Inflammatory macrophage (primary cell): ENCODE measurements at places on chromosomes 1 and 21.

- DNase-seq, result no peak
Measured at GRCh38 chr1:245995474-245995873, 511.6 kb downstream of the SMYD3 start.

DNA sequence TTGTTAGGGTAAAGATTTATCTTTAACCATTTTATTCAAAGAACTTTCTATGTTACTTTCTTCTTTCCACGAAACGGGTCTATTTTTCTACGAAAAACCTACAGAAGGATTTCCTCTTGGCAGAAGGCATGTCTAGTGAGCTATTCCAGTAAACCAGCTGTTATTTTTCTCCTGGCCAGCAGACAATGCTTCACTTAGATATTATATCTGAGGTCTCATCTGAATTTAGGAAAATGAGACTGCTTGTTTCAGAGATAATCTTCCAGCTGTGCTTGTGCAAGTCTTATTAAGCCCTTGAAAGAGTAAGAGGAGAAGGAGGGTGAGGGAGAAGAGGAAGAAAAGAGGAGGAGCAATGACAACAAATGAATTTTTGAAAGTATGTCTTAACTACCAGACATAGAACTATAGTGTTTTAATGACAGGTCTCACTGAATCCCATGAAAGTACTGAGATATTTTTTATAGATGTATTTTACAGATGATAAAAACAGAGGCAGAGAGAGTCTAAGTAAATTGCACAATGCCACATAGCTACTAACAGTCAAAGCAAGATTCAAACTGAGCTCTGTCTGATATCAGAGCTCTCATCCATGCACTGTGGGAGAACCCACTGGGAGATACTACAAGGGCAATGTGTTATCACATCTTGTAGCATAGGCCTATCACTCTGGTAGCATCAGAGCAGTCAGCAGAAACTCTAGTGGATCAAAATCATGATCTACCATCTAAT is 54.6 kb upstream of the SAMSN1 start:
- no peak for DNase-seq

DNA sequence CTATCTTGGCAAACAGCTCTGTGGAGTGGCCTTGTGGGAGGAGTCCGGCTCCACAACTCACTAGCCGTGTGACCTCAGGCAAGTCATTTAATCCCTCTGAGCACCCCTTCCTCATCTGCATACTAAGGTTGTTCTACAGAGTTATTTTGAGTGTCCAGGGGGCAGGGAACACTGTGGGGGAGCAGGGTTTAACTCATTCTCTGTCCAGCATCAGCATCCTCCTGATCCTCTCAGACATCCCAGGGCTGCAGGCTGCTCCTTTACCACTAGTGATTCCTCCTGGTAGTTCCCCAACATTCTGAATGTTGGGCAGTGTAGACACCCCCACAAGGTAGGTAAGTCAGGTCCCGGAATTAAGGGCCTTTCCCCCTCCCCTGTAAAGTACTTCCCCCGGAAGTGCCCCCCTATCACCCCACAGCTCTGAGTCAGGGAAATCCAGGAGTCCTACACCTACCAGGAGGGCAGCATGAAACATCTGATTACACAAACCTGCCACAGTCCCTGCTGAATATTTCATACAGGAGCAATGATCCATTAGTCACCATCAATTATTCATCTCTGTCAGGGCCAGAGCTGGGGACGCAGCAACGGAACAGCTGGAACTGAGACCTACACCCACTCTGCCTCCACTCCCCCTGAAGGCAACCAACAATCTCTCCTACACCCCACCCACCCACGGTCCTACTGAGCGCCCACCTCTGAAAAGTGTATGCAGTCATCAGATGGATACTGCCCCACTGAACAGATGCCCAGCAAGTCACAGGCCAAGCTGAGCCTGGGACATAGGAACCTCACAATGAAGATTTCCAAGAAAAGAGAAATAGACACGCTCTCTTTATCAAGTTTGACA is 20.5 kb downstream of the SYT2 start:
- DNase-seq, result no peak

DNA sequence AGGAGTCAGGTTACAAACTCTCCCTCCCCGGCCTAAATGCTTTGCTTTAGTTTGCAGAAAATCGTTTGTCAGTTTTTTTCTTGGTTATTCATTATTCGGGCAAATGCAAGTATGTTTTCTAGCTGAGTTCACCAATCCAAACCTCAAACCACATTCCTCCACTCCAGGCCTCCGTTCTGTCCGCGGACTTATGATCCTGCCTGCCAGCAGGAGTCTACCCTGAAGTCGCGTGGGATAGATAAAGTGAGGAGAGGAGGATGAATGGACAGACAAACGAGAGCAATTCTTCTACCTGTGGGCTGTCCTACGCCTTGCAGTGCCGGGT is 1.3 kb downstream of the ADAMTS1 start:
- DNase-seq, result no peak

DNA sequence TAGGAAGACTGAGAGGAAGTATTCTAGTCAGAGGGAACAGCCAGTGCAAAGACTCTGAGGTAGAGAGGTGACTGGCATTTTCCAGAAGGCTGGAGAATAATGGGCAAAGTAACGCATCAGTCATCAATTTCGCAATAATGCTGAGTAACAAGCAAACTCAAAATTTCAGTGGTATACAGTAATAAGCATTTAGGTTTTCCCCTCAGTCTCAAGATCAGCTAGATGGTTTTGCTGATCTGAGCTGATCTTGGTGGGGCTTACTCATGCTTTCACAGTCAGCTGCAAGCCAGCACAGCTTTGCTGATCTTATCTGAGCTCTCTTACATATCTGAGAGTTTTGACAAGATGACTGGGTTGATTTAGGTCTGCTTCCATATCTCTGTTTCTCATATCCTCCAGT is 108.7 kb downstream of the TSEN15 start:
- DNase-seq, result peak; percentile 58
